ENCODE measurements at places on chromosomes 3 and 15. TPM values are rescaled to one million over a fixed set of nuclear protein-coding genes. Genes with fewer than 3 reads are reported as not detected.
A peak's percentile ranks its signal among the peaks of the same experiment; 100 is the strongest.

DNA sequence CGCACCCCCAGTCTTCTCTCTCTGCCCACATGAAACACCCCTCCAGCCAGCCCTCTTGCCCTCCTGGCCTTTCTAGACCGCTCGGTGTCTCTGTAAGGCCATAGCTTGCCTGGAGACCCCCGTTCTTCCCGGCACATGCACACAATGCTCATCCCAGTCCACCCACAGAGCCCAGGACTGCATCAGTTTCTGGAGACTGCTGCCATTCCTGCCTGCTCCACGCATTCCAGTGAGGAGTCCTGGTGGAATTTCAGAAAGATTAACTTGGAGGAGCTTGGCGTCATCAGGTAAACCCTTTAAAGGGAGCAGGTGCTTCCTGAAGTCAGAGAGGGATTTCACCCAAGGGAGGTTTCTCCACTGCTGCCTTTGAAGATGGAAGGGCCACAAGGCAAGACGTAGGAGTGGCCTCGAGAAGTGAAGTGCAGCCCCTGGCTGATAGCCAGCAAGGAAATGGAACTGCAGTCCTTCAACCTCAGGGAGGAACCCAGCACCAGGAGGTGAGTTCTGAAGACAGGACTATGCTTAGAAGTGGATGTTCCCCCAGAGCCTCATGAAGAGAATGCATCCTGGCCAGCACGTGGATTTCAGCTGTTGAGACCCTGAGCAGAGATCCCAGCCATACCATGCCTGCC, 19.2 kb downstream of the SLC41A3 start:
- DNase-seq: no peak

DNA sequence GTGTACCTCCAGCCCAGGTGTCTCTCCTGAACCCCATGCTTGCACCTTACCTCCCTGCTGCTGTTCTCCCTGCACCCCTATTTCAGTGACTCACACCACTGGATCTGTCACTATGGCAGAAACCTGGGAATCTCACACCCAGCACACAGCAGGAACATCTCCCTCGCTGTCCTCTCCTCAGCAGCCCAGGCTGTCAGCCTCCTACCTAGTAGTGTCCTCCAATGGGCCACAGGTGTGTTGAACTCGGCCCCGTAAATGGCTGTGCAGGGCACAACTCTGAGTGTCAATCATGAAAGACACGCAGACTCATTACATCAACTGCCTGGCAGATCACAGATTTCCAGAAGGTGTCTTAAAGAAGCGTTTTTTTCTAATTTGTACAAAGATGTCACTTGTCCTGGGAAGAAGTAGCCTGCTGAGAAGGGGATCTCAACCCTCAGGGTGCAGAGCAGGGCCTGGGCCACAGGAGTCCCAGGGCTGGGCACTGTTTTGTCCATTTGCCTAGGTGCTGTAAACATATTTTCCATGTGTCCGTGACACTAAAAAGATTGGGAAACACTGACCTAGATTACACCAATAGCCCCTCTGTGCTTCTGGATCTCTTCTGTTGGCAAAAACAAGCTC, 33.8 kb downstream of the HOMER2 start:
- no peak for DNase-seq

DNA sequence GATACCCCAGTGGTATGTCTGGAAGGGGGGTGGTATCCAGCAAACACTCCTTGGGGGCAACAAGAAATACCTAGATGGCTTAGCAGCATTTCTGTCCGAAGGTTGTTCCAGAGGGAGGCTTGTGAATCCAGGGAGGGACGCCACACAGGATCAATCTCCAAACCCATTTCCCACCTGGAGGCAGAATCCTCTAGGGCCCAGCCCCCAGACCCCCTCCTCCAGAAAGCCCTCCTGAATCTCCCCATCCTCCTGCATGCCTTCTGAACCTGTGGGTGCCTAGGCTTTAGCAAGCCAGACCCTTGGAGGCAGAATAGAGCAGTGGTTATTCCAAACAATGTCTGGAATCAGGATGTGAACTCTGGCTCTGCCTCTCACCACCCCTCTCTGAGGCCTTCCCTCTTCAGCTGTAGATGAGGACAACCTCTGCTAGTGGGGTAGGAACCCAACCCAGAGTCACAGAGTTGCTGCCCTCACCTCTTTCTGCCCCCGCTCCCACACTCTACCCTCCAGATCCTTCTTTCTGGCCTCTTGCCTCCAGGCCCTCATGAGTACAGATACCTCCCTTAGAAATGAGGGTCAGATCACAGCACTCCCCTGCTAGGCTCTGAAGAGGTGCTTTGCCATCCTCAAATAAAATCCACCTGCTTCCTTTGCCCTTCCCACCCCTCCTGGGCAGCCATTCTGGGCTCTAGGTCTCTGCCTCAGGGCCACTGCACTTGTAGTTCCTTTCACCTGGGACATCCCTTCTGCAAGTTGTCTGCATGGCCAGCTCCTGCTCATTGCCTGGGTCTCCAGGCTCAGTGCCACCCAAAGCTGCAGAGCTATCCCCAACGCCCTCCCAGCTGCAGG, 8.1 kb downstream of the CISH start:
- DNase-seq: no peak

GRCh38 chr3:9955611-9956352, 3.6 kb upstream of the PRRT3 start:
- no peak for DNase-seq

GRCh38 chr3:36409862-36410261, 29.6 kb downstream of the STAC start:
- no peak for DNase-seq

DNA sequence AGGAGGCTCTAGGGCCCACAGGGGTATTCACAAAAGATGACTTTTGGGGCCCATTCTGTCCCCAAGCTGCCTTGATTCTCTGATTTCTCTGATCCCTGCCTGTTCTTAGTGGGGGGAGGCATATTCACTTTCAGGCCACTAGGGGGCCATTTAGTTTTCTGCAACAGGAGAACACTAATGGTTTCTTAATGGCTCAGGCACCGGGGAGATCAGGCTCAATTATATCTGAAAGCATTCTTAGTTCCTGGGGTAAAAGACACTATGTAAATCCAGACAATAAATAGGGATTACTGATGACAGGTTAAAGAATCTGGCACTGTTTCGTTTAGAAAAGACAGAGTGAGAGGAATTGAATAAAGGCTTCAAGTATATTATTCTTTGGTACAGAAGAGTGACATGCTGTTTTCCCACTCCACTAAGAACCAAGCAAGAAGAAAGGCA, 2.5 kb upstream of the INAFM2 start:
- peak; percentile 48 for DNase-seq

GRCh38 chr3:170033489-170033888, 4.3 kb upstream of the GPR160 start:
- DNase-seq: peak; percentile 19

GRCh38 chr3:56835650-56836227, 34.0 kb upstream of the ARHGEF3 start:
- no peak for DNase-seq

DNA sequence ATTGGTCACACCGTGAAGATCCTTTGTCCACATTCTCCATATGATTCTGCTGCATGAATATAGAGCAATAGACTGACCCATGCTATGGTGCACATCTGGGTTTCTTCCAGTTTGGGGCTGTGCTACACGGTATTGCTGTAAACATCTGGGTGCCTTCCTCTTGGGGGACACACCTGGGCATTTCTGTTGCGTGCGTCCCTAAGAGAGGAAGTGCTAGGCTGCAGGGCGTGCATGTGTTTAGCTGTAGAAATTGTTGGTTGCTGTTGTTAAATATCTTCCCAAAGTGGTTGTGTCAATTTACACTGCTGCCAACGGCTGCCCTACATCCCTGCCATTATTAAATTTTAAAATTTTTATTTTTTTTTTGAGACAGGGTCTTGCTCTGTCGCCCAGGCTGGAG, 52.4 kb downstream of the NUP210 start:
- DNase-seq: no peak

GRCh38 chr3:47910233-47910632, 106.0 kb downstream of the MAP4 start:
- DNase-seq: no peak

GRCh38 chr15:101346928-101347327, 51.9 kb upstream of the SNRPA1 start:
- DNase-seq: no peak

Gene GOLGA8S
- total RNA-seq: not detected

Gene NKIRAS1
- total RNA-seq: 5.5 TPM

Gene ISG20
- total RNA-seq: 37.8 TPM

Gene SPESP1
- 0.76 TPM for total RNA-seq
